ENCODE measurements at places on chromosomes 16 and 17.

- H3K27ac ChIP-seq = no peak overlapping the region
- H3K36me3 ChIP-seq = no peaks in the 10 kb centered on the region
- no peak overlapping the region for H3K4me3 ChIP-seq
- H3K4me1 ChIP-seq = no peaks in the 10 kb centered on the region
Measured at GRCh38 chr17:36918211-36918691, 19.0 kb upstream of the LHX1 start.

- no peak overlapping the region for H3K4me3 ChIP-seq
- no peaks in the 10 kb centered on the region for H3K27me3 ChIP-seq
- no peaks in the 10 kb centered on the region for H3K36me3 ChIP-seq
- peak overlapping the region; percentile 95 for H3K27ac ChIP-seq
- no peak for DNase-seq
- peaks cover 86% of the 10 kb centered on the region for H3K4me1 ChIP-seq
Measured at GRCh38 chr17:40104594-40105486, 4.5 kb upstream of the NR1D1 start.

- no peaks in the 10 kb centered on the region for H3K36me3 ChIP-seq
- DNase-seq = no peak
- H3K4me3 ChIP-seq = no peak overlapping the region
- no peaks in the 10 kb centered on the region for H3K4me1 ChIP-seq
- H3K27ac ChIP-seq = no peak overlapping the region
Measured at GRCh38 chr16:81148277-81148676, 52.1 kb upstream of the GCSH start.

GRCh38 chr16:68374246-68374805 is 63.5 kb downstream of the PRMT7 start:
- no peaks in the 10 kb centered on the region for H3K27me3 ChIP-seq
- DNase-seq = no peak
- H3K4me1 ChIP-seq = no peaks in the 10 kb centered on the region
- H3K4me3 ChIP-seq = no peak overlapping the region

DNA sequence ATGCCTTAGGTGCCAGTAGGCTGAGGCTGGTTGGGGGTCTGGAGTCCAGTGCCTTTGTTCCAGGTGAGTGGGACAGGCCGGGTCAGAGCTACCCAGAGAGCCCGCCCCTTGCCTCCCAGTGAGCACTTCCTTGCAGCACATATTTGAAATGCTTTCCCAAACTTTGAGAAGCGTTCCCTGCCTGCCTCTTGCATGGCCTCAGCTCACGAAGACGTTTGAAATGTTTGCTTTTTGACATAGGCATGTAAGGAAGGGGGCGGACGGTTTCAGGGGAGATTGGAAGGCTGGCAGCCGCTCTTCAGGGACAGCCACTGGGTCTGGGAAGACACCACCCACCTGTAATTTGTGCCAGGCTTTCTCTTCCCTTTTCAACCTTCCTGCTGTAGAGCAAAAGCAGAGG is 5.1 kb upstream of the FOXL1 start:
- no peak for DNase-seq
- H3K36me3 ChIP-seq = no peaks in the 10 kb centered on the region
- no peak overlapping the region for H3K4me3 ChIP-seq
- peaks cover 97% of the 10 kb centered on the region for H3K27me3 ChIP-seq

DNA sequence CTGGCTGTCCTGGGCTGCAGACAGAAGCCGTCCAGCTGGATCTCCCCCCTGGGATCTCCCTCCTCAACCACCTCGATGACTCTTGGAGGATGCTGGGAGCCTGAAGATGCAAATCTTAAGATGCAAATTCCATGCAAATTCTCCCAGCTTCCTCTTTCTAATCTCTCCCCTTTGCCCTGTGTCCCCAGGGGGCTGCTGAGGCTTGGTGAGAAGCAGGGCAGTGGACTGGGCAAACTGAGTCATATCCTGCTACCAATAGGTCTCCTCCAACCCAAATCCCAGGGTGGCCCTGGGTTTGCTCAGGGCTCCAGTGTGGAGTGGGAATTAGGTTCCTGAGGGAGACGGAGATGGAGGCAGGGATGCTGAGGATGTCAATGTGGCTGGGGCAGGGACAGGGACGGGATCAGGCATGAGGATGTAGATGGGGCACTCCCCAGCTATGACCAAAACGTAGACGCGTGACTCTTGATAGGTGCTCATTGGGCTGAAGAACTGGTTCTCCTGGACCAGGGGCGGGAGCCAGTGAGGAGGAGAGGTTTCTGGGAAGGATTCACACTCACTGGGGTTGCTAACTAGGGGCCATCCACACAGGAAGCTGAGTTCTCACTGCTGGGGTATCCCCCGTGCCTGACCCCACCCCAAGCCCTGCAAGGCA is 3.6 kb upstream of the ALOX12B start:
- H3K4me3 ChIP-seq = no peak overlapping the region
- H3K27ac ChIP-seq = no peak overlapping the region
- H3K4me1 ChIP-seq = no peaks in the 10 kb centered on the region
- no peak for DNase-seq
- H3K36me3 ChIP-seq = no peaks in the 10 kb centered on the region

DNA sequence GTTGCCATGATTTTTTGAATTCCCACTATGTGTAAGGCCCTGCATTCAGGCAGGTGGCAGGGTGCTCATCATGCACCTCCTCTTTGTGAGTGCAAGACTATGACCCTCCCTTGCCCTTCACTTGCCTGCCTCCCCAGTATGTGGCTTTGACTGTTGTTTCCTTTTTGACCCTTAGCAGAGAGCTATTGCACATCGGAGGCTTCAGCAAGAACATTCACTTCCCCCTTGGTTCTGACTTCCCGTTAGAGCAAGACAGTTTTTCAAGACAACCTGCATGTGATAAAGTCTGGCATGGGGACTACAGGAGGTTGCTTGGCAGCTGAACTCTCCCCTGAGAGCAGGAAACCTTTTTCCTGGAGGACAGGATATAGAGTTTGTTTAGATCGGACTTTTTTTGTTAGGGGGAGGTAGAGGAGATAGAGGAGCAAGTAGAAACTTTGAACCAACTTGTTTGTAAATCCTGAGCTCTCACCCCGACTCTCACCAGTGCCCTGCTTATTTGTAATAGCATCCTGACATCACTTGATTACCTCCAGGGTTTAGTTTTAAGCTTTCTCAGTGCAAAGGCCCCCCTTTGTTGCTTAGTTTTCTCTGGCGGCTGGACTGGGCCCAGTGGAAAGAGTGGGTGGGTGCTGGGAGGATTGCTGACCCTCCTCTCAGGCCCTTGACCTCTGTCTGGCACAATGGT is 34.3 kb downstream of the LIMD2 start:
- no peaks in the 10 kb centered on the region for H3K27me3 ChIP-seq

DNA sequence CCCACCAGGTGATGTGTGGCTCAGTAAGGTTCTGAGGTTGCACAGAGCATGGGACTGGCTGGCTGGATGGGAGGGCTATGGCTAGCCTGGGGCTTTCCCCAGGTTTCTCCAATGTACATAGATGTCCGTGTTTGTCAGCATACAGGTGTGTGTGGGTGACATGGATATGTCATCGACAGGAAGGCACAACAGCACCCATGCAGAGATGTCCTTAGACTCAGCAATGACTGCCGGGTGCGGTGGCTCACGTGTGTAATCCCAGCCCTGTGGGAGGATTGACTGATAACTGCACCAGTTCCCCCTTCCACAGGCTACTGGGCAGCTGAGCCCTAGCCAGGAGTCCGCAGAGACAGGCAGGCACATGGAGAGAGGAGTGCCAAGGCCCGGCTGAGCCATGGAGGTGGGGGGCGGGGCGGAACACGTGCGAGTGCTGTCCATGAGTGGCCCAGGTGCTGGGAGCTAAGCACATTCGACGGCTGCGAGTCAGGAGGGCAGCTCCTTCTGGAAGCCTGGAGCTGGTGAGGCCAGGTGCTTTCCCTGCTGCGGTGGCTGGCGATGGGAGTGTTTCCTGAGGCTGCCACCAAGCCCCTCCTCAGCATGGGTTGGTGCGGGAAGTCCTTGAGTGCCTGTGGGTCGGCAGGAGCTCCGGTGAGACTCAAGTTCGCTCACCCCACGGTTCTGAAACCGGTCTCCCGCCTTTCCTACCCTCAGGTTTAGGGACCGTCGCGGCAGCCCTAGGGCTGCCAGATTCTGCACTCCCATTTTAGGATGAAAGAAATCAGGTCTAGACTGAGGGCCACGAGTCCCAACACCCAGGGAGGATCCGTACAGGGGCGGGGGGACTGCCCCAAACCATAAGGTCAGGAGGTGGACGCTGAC is 858 bp upstream of the ASPSCR1 start:
- DNase-seq = peak; percentile 86
- peak overlapping the region; percentile 87 for H3K4me3 ChIP-seq
- H3K4me1 ChIP-seq = peaks cover 23% of the 10 kb centered on the region
- H3K27me3 ChIP-seq = no peaks in the 10 kb centered on the region
- no peaks in the 10 kb centered on the region for H3K36me3 ChIP-seq

DNA sequence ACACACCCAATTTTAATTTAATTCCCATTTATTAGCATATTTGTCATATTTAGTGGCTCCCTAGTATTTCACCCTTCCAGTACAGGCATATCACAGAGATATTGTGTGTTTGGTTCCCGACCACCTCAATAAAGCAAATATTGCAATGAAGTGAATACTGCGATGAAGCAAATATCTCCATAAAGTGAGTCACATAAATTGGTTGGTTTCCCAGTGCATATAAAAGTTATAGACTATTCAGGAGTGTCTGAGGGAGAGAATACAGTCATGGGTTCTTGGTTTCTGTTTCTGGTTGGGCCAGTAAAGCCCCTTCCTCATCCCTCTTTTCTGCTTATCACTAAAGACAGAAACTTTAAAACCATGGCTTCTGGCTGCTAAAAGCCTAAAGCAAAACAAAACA is 295.4 kb upstream of the AXIN2 start:
- H3K27ac ChIP-seq = no peak overlapping the region
- no peak for DNase-seq
- H3K36me3 ChIP-seq = no peaks in the 10 kb centered on the region
- no peaks in the 10 kb centered on the region for H3K4me1 ChIP-seq
- H3K27me3 ChIP-seq = no peaks in the 10 kb centered on the region
- H3K4me3 ChIP-seq = no peak overlapping the region

DNA sequence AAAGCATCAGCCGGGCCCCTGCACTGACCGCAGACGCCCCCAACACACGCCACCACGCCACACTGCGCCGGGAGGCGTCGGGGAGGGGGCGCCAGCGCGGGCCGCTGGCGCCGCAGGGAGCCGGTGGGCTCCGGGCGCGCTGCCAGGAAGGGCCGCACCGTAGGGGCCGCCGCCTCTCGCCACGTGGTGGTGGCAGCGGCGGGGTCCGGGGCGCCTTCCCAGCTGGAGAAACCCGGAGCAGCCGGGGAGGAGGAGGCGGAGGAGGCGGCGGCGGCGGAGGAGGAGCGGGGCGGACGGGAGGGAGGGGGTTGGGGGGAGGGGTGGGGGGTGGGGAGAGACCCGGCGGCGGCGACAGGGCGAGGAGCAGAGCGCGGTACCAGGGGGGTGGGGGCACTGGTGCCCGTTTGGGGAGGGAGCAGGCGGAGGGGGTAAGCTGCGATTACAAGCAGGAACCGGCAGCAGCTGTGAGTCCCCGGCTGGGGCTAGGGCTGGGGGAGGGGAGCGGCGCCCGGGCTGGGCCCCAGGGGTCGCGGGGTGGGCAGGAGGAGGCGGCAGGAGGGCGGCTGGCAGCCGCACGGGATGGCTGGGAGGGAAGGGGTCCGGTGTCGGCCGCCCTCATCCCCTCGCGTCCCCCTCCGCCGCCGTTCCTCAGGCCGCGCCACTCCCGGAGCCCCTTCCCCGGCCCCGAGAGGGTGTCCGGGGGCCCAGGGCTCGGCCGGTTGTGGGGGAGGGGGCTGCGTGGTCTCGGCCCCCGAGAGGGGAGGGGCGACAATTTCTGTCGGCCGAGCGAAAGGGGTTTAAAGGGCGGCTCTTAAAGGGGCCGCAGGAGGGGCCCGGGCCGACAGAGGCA is at the start of gene TBKBP1:
TSS of gene TBKBP1 (plus strand) at position 431 of the 850 bp plus-strand sequence. CDS start 1,952 bp downstream, outside the sequence.
- peak; percentile 77 for DNase-seq
- no peaks in the 10 kb centered on the region for H3K27me3 ChIP-seq
- no peaks in the 10 kb centered on the region for H3K36me3 ChIP-seq
- H3K4me3 ChIP-seq = peak within 1 kb of the TSS; percentile 70
- H3K4me1 ChIP-seq = peaks cover 20% of the 10 kb centered on the region

- no peak overlapping the region for H3K4me3 ChIP-seq
- no peaks in the 10 kb centered on the region for H3K36me3 ChIP-seq
- H3K27ac ChIP-seq = no peak overlapping the region
Measured at GRCh38 chr16:57916735-57917438, 54.0 kb downstream of the CNGB1 start.

GRCh38 chr16:87542531-87543102 is 49.8 kb upstream of the ZCCHC14 start:
- H3K27me3 ChIP-seq = peaks cover 19% of the 10 kb centered on the region
- H3K27ac ChIP-seq = no peak overlapping the region
- peaks cover 3% of the 10 kb centered on the region for H3K4me1 ChIP-seq
- no peak for DNase-seq
- H3K36me3 ChIP-seq = no peaks in the 10 kb centered on the region

- no peak for DNase-seq
- H3K27me3 ChIP-seq = no peaks in the 10 kb centered on the region
- H3K4me3 ChIP-seq = no peak overlapping the region
- peaks cover 14% of the 10 kb centered on the region for H3K4me1 ChIP-seq
- H3K36me3 ChIP-seq = peaks cover 55% of the 10 kb centered on the region
- peak overlapping the region; percentile 25 for H3K27ac ChIP-seq
Measured at GRCh38 chr17:19958023-19958422, 19.6 kb downstream of the AKAP10 start.

DNA sequence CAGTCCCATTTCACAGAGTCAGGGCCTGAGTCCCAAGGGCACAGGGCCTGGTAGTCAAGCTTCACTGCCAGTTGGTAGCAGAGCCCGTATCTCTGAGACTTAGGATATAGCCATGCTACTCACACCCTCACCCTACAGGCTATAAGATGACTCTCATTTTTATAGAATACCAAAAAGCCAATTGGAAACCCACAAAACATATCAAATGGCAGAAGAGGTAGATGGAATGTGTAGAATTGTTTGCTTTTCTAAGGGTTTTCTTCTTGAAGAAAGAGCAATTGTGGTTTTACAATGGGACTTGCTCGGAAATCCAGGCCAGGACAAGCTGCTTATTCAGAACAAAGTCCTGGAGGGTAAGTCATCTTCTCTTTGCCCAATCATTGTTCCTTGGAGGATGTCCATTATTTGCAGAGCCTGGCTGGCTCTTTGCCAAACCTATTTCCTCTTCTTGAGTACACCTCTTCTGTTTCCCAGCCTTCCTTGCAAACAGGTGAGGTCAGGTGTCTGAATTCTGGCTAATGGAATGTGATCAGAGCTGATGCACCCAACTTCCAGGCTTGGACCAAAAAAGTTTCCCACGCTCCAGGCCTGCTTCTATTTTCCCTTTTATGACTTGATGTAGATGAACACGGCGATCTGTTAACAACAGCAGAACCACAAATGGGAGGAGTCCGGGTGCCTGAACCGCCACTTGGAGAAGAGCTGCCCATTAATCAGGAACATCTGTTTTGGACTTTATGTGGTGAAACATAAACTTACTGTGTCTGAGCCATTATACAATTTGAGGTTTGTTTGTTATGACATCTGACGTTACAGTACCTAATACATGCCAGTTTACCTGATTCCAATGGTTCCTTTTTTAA is 16.9 kb upstream of the CCL22 start:
- no peaks in the 10 kb centered on the region for H3K27me3 ChIP-seq
- H3K27ac ChIP-seq = no peak overlapping the region
- no peaks in the 10 kb centered on the region for H3K36me3 ChIP-seq
- DNase-seq = no peak
- H3K4me3 ChIP-seq = no peak overlapping the region

- no peak overlapping the region for H3K27ac ChIP-seq
- H3K27me3 ChIP-seq = no peaks in the 10 kb centered on the region
- no peak overlapping the region for H3K4me3 ChIP-seq
- DNase-seq = no peak
- H3K4me1 ChIP-seq = peaks cover 15% of the 10 kb centered on the region
- peaks cover 4% of the 10 kb centered on the region for H3K36me3 ChIP-seq
Measured at GRCh38 chr17:57259306-57259705, 3.0 kb downstream of the MSI2 start.

Measured in upper lobe of right lung (tissue), 1 donor.